ENCODE measurements at places on chromosomes 3 and 15.
A peak's percentile ranks its signal among the peaks of the same experiment; 100 is the strongest.

- DNase-seq: no peak
Measured at GRCh38 chr3:197471221-197472010, 84.4 kb downstream of the BDH1 start.

GRCh38 chr15:68510558-68510957 lies 68.2 kb upstream of the CORO2B start:
- no peak for DNase-seq

DNA sequence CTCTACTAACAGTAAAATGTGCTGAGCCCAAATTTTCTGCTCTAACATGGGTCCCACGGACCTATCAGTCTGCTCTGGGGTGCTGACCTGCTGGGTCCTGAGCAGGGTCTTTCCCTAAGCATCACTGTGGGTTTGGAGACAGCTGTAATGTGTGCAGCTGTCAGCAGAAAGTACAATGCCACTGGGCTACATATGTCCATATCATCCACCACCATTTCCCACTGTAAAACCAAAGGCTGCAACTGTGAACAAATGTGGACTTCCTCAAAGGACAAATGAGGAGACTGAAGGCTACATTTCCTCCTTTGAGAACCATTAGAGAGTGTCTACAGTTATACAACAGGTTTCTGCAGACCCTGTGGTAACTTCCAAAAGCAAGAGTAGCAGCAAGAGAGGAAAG lies 33.8 kb upstream of the IP6K2 start:
- no peak for DNase-seq

- no peak for DNase-seq
Measured at GRCh38 chr15:74263466-74263865, 27.3 kb downstream of the CCDC33 start.

DNA sequence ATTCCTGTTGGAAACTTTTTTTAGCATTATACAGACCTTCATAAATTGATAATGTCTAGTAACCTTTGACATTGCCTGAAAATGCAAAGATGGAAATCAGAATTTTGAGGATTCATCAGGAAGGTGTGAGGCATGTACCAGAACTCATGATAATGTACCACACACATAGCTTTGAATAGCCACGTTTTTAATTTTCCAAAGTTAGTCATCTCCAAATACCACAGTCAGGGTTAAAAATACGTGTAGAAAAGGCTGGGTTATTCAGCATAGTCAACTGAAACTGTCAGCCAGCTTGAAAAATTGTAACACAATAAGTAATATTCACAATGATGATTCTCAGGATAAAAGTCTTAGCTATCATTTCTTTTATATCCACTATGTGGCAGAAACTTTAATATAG lies 102.0 kb upstream of the THRB start:
- DNase-seq: no peak

DNA sequence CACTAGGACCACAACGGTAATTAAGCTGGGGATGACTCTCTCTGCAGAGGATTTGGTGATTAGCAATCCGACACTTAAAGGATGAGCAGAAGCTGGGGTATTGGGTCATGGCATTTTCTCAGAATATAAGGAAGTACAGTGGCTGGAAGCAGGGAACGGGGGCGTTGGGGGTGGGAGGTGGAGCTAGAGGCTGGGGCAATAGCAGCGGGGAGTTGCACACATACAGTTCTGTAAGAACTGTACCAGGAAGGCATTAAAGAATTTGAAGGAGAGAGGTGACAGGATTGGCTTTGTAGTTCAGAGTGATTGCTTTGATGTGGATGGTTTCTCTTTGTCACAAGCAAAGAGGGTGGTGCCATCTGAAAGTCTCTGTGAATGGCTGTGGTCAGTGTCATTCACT lies 28.2 kb downstream of the PSMD6 start:
- DNase-seq: no peak

DNA sequence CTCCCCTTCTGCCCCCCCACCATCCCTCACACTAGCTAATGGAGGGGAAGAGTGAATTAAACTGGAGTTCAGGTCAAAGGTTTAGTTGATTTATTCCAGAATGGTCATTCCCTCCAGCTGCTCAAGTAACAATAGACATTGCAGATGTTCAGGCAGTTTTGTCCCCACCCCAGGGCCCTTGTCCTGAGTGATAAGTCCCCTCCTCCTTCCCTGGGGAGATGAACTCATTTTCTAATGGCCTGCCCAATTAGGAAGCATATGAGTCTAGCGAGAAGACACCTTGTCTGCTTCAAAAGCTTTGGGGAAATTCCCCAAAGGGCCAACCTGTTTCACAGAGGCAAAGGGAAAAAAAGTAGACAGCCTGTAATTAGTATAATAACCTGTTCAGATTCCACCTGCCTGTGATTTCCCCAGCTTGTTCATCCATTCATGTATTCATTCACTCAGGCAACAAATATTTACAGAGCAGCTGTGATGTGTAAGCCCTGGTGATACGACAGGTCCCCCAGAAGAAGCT lies 165.3 kb downstream of the SHQ1 start:
- no peak for DNase-seq

DNA sequence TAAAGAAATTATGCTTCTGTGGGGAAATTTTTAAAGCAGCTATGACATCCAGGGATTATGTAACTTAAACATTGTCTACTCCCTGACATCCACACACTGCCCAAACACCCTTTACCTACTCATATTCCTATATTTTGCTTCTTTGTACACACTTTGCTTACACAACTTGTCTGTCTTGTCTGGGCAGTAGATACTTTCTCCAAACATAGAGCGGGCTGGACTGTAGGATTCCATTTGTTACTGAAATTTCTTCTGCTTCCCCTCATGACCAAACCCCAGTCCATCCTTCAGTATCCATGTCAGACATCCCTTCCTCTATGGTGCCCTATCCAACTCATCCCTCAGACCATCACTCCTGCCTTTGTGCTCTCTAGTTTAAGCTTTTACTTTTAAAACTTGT lies 19.9 kb downstream of the NCEH1 start:
- DNase-seq: no peak

- peak; percentile 27 for DNase-seq
Measured at GRCh38 chr3:173725507-173725906, 328.0 kb downstream of the NLGN1 start.

- DNase-seq: peak; percentile 99
Measured at GRCh38 chr15:33126559-33127290, 67.8 kb downstream of the FMN1 start.

Data from HFF-Myc (cell line).